ENCODE measurements at places on chromosomes 16 and 17.

DNA sequence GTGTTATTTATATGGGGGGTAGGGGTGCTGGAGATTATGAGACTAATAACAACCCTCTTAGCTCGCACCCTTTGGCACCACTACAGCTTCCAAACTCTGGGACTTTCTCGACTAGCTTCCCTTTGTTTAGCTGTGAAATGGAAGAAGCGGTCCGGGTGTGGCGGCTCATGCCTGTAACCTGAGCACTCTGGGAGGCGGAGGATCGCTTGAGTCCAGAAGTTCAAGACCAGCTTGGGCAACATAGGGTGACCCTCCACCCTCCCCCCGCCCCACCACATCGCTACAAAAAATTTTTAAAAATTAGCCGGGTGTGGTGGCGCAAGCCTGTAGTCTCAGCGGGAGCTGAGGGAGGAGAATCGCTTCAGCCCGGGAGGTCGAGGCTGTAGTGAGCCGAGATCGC lies 814 bp upstream of the CDH3 start:
- DNase-seq = no peak

DNA sequence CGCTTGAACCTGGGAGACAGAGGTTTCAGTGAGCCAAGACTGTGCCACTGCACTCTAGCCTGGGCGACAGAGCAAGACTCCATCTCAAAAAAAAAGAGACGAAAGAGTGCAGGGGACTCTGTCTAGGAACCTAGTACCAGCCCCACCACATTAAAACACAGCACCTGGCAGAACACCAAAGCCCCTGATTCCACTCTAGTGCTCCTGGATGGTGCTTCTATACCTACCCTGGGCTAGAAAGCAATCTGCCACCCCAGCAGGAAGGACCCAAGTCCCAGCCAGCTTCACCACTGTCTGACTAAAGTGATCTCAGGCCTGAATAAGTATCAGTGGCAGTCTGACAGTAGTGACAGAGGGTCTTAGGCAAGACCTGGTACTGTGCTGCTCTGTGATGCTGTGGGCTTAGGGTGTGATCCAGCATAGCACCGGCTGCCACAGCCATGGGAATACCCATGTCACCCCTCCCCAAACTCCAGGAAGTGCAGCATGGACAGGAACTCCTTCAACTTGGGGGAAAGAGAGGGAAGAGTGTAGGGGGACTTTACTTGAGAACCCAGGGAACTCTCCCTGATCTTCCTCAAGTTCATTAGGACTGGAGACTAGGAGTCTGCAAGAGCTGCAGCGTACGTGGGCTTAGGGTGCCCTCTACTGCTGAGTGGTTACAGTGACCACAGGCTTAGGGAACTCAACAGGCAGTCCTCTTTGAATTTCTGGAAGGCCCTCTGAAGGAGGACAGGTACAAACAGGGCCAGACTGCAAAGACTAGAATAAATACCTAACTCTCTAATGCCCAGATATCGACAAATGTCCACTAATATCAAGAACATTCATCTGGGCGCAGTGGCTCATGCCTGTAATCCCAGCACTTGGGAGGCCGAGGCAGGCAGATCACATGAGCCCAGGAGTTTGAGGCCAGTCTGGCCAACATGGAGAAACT lies 30.0 kb upstream of the RNF43 start:
- peak; percentile 35 for DNase-seq

- no peak for DNase-seq
These were observed at the start of gene RAB37 for GRCh38 chr17:74736513-74737298. RAB37 (plus strand) TSS chr17:74737256; CDS start chr17:74737273, 17 bp downstream.

DNA sequence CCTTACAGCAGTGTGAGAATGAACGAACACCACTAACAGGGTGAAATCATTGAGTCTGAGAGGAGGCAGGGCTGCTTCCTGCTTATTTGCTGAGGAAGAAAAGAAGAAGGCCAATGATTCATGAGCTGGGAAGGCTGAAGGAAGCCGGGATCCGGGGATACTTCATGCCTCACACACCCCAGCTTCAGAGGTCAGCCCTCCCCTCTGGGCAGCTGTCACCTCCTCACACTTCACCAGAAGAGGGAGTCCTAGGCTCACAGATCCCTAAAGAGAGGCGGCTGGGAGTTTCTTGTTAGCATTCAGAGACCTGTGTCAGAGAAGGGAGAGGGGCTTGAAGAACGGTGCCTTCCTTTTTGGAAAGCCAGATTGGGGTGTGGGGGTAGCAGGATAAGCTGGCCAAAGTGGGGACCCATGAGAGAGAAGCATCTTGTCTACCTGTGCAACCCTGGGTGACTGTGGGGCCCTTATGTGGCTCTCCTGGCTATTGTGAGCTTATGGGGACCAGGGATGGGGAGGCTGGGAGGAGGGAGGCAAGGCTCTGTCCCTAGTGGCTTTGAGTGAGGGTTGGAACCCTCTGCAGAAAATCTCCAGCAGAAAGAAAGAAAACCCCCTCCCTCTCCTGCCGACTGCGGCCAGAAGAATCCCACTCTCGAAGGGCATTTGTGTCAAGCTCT lies 94.6 kb downstream of the RGS9 start:
- peak; percentile 52 for DNase-seq

DNA sequence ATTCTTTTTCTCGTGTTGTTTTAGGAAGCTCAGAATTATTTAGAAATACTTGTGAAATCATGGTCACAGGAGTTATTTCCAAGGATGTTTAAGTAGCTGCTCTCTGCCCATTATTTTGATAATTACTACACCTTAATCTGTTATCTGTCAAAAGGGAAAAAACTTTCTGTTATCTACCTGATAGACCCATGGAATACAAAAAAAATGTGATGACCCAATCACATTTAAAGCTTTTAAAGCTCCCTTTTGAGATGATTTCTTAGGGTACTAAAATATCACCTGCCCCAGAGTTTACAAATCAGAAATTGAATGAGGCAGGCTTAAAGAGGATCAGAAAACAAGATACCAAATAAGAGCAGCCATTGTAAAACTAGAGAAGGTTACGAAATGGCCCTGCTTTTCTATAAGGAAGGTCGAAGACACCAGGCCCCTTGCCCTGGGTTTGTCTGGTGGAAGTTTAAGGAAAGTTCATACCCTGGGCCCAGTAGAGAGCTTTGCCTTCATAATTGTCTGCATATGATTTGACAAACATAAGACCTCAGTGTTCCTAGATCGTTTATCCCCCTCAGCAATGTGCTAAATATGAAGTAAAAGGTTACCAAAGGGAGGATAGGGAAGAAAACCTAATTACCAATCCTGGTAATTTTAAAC lies 149.9 kb upstream of the TBX2 start:
- no peak for DNase-seq

DNA sequence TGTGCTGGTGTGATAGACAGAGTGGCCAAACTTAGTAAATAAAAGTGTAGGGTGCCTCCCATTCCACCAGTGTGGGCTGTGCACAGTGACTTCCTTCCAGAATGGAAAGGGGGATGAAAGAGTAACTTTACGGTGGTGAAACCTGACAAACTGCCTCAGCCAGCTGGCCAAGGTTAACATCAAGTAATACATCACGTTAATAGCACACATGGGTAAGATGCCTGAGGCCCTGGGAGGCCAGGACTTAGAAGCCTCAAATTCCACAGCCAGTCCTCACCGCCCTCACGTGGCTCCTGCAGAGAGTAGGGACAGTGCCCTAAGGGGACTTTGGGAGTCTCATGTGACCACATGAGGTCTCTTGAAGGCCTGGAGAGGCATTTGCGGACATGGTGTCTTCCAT lies 14.1 kb downstream of the RMI2 start:
- DNase-seq = no peak

DNA sequence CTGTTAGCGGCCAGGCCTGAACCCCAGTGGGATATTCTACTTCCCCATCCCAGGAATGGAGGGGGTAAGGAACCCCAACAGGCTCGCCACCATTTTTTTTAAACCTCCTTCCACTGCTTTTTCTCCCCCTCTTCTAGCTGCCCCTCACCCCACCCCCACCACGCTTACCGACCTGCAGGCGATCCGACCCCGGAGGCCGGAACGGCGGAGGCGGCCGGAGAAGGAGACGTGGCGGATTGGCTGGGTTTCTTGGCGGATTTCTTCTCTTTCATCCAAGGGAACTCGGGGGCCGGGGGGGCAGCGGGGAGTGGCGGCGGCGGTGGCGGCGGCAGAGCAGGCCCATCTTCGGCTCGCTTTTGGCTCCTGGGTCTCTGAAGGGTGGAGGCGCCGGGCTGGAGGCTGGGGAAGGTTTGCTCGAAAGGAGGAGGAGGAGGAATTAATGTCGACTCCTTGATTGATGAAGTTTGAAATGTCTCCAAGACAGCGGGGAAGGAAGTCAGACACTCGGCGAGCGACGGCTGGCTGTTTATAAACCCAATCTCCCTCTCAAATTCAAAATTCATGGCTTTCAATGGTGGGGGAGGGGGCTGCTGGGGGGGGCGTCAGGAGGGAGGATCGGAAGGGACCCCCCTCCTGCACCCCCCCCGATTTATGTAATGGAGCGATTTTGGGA lies 424 bp downstream of the HOXB2 start:
- no peak for DNase-seq

GRCh38 chr17:81967533-81968395 lies 6.8 kb upstream of the NOTUM start:
- DNase-seq = peak; percentile 89

GRCh38 chr17:80408872-80409271 lies 6.1 kb upstream of the ENDOV start:
- no peak for DNase-seq

- DNase-seq = no peak
These were observed 14.7 kb downstream of the UBALD2 start for GRCh38 chr17:76279742-76280287.

GRCh38 chr17:28750178-28751047 lies 6.6 kb downstream of the TRAF4 start:
- DNase-seq = peak; percentile 66

GRCh38 chr16:88734361-88734728 lies 28.0 kb downstream of the CTU2 start:
- DNase-seq = no peak

GRCh38 chr16:19228052-19228451 lies 57.5 kb upstream of the CLEC19A start:
- DNase-seq = no peak

DNA sequence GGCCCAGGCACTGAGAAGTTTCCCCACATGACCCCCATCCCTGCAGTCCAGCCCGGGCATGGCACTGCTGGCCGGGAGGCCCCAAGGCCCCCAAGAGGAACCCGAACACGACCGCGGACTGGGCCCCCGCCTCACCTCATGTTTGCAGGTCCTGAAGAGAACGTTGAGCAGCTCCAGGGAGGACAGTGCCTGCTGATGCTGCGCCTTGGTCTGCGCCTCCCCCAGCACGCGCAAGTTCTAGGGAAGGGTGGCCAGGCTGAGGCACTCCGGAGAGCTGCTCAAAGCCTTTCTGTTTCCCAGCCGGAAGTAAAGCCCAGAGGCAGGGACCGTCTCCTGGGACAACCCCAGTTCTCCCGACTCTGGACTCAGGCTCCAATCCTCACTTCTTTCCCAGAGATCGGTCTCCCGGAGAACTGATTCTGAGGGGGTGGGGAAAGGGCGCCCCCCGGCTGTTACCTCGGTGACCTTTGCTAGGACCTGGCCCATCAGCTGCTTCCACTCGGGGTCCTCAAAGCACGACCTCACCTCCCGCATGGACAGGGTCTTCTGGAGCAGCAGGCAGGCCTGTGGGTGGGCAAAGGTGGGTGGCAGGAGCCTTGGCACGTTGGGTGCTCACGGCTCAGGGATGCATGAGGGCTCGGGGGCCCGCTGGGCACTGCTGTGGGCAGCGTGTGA lies 13.7 kb downstream of the MYBBP1A start:
- no peak for DNase-seq

DNA sequence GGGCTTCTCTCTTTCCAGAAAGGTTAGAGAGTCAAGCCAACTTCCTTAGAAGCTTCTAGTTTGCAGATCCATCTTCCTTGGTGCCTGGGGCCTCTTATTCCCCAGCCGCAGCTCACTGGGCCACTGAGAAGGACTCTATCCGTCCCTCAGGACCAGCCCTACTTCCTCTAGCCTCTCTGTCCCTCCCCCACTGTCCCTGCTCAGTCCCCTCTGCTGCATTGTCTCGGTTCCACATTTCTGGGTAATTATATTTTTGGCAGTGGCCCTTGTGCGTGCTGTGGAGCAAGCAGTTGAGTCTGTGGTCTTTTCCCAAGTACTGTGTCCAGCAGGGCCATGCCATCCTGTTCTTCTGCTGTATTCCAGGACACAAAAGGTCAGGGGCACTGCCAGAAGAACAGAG lies 17.8 kb downstream of the IRX3 start:
- DNase-seq = no peak

GRCh38 chr17:45648642-45649041 lies 135.5 kb upstream of the CRHR1 start:
- no peak for DNase-seq

GRCh38 chr17:62741290-62741689 lies 66.8 kb downstream of the MARCHF10 start:
- no peak for DNase-seq

DNA sequence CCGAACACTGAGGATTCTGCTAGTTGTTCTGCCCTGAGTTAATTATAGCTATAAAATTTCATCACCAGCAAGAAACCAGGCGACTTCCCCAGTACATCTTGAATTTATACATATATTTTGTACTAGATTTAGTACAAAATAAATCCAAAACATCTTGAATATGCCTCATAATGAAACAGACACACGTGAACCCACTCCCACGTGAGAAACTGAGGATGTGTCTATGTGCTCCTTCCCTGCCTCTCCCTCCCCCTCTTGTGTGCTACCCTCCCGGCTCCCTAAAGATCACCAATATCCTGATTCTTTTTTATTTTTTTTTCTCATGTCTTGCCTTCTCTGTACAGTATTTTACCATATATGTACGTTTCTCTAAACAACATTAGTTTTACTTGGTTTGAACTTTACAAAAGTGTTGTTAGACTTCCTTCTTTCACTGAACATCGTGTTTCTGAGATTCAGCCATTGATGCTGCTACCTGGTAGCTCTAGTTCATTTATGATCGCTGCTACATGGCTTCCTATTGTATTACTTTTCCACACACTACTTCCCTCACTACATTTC lies 1.1 kb upstream of the LCMT1 start:
- no peak for DNase-seq

- DNase-seq = no peak
These were observed 21.4 kb downstream of the ALOX15B start for GRCh38 chr17:8060274-8060673.

GRCh38 chr17:9473711-9474110 lies 101.9 kb downstream of the STX8 start:
- DNase-seq = no peak

DNA sequence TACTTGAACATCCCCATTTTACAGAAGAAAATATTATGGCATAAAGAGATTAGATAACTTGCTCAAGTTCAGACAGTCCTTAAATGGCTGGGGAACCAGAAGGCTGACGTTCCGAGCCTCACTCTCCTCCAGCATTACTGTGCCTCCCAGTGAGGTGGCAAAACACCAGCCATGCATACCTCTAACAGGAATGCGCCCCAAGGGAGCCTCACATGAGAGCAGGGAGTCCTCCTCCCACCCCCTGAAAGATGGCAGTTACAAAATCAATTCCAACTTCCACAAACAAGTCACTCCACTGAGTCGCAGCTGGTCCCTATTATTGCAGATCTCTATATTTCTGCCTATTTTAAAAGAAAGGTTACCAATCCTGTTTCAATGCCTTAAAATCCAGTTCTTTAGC lies 55.5 kb downstream of the ANKFY1 start:
- no peak for DNase-seq

GRCh38 chr17:67377488-67378453 lies 690 bp downstream of the PITPNC1 start:
- peak; percentile 44 for DNase-seq

All from GM12891 (cell line).